ENCODE measurements at places on chromosomes 16 and 17. TPM values are rescaled to one million over a fixed set of nuclear protein-coding genes. Genes with fewer than 3 reads are reported as not detected.
A peak's percentile ranks its signal among the peaks of the same experiment; 100 is the strongest.

Gene KRT31
- total RNA-seq = not detected

Gene OR1A1
- total RNA-seq = not detected

Gene QPRT
- 6.8 TPM for total RNA-seq

Gene HID1
- 1.6 TPM for total RNA-seq

DNA sequence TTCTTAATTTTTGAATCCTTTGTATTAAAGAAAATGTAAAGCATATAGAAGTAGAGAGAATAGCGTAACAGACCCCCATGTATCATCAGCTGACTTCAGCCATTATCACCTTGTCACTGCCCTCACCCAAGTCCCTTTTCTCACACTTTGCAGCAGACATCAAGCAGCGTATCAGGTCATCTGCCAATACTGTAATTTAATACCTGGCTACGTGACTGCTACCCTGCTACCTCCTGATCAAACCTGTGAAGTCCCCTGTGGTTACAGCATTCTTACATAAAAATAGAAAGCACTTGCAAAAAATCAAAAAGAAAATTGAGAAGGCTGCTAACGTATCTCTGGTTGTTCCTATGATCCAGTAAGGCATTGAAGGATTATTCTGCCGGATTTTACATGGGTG lies 96.4 kb downstream of the PLCG2 start:
- DNase-seq = no peak
- no peaks in the 10 kb centered on the region for H3K36me3 ChIP-seq
- H3K4me1 ChIP-seq = peaks cover 3% of the 10 kb centered on the region
- H3K27ac ChIP-seq = no peak overlapping the region

DNA sequence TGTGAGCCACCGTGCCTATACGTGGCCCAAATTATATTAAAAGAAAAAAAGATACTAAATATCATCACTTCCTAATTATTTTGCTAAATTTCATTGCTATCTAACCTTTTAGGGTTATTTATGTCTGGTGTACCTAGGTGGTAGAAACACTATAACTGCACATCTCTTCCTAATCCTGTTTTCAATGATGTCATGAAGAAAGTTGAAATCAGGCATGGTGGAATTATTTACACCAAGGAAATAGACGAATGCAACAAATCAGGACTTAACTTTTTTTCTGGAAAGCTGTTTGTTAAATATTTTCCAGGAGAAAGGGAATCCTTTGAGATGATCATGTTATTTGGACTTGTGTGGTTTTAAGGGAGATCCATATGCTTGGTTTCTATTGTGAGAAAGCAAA lies 39.2 kb upstream of the SKAP1 start:
- no peaks in the 10 kb centered on the region for H3K36me3 ChIP-seq
- H3K4me1 ChIP-seq = no peaks in the 10 kb centered on the region
- no peak overlapping the region for H3K27ac ChIP-seq
- DNase-seq = no peak

DNA sequence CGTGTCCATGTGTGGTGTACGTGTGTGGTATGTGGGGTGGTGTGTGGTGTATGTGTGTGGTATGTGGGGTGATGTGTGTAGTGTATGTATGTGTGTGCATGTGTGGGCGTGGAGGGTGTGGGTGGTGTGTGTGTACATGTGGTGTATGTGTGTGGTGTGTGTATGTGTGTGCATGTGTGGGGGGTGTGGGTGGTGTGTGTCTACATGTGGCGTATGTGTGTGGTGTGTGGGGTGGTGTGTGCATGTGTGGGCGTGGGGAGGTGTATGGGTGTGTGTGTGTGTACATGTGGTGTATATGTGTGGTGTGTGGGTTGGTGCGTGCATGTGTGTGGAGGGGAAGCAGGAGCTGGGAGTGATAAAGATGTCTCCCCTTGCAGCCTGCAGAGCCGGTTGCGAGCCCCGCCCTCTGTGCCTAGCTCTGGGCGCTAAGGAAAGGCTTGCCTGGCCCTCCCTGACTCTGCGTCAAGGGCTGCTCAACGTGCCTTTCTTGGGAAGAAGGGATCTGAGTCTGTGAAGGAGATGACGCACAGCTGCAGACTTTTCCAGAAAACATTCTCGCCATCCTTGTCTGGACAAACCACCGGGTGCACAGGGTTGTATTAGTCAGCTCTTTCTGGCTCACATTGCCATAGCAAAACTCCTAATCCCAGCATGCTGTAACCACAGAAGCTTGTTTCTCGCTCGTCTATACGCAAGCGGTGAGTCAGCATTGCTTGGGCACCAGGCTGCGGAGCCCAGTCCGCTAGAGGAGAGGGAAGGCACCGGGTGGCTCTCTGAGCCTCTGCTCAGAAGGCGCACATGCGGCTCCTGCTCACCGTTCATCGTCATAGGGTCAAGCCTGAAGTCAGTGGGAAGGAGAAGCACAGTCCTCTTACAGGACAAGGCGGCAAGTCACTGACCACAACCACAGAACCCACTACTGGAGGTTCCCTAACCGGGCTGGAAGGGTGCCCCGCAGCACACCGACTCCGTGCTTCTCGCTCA lies 2.0 kb upstream of the CD300H start:
- H3K4me3 ChIP-seq = no peak overlapping the region
- H3K27ac ChIP-seq = no peak overlapping the region
- no peaks in the 10 kb centered on the region for H3K36me3 ChIP-seq
- DNase-seq = peak; percentile 73

- H3K27ac ChIP-seq = no peak overlapping the region
- H3K4me1 ChIP-seq = no peaks in the 10 kb centered on the region
- DNase-seq = no peak
- peaks cover 17% of the 10 kb centered on the region for H3K27me3 ChIP-seq
- H3K4me3 ChIP-seq = no peak overlapping the region
These were observed 69.0 kb upstream of the GNAO1 start for GRCh38 chr16:56122251-56122650.

GRCh38 chr16:57310801-57311200 lies 26.3 kb upstream of the PLLP start:
- no peak overlapping the region for H3K4me3 ChIP-seq
- no peaks in the 10 kb centered on the region for H3K36me3 ChIP-seq
- DNase-seq = no peak
- peaks cover 17% of the 10 kb centered on the region for H3K4me1 ChIP-seq
- H3K27me3 ChIP-seq = peaks cover 2% of the 10 kb centered on the region

GRCh38 chr17:7559320-7560171 lies 996 bp downstream of the TNFSF13 start:
- H3K36me3 ChIP-seq = peaks cover 13% of the 10 kb centered on the region
- H3K27me3 ChIP-seq = no peaks in the 10 kb centered on the region
- no peak overlapping the region for H3K4me3 ChIP-seq
- H3K4me1 ChIP-seq = peaks cover 48% of the 10 kb centered on the region
- DNase-seq = no peak
